Activated T-helper 1 cell treated with anti-CD3 and anti-CD28 coated beads, Interleukin-12 subunit alpha, Interleukin-12 subunit beta, Interleukin-2, Interleukin-4 antibody, amounts not matched to agents 30 ng/mL and 10 ng/mL and 1 ng/mL, durations not matched to agents 14 hours and 24 hours and 36 hours (primary cell): ENCODE measurements at places on chromosomes 5 and 9. TPM values are rescaled to one million over a fixed set of nuclear protein-coding genes. Genes with fewer than 3 reads are reported as not detected.

DNA sequence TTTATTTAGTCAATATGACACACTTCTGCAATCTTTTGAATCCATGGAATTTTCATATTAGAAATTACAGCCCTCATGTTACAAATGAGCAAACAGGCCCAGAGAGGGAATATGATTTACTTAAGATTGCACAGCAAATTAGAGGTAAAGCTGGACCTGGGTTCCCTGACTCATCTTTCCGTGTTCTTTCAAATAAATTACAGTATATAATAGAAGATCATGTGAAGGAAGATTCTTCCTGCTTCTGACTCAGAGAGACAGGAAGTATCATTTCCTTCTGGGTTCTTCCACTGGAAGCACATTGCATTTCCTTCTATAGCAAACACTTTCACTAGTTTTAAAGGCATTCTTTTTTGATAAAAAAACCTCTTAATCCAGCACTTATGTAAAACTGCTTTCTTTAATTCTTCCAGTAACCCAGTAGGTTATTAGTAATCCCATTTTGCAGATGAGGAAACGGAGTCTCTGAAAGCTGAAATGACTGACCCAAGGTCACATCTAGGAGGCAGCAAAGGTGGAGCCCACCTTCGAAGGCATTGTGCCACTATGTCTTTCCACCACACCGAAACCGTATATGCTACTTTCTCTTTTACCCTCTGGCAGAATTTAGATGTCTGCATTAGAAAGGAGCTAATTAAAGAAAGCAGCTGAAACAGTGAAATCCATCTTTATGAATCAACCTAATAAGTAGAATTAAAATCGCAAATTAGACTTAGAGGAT lies 566.7 kb upstream of the KLF4 start:
- no peak overlapping the region for H3K27ac ChIP-seq
- no peaks in the 10 kb centered on the region for H3K27me3 ChIP-seq
- H3K36me3 ChIP-seq = no peaks in the 10 kb centered on the region

DNA sequence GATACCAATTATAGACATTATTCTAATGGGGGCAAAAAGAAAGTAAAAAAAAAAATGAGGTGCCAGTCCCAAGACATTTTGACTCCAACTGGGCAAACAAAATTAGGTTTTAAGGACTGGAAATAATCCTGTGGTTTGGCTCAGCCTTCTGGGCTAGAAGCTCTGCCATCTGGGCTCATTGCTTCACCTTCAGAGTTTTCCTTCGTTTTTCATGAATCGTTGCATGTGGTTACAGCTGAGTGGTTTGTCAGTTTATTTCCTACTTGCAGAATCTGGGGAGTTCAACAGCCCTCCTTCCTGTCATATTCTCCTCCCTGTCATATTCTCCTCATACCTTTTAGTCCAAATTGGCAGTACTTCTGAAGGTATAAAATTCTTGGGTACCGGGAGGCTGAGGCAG lies 12.0 kb downstream of the UGT3A2 start:
- H3K4me3 ChIP-seq = no peak overlapping the region
- no peak overlapping the region for H3K27ac ChIP-seq
- DNase-seq = no peak
- H3K4me1 ChIP-seq = no peaks in the 10 kb centered on the region
- H3K27me3 ChIP-seq = peaks cover 10% of the 10 kb centered on the region

The ECPAS gene
- 98.9 and 110 TPM in 2 replicates for total RNA-seq

The C5orf58 gene
- total RNA-seq = not detected in 2 replicates

GRCh38 chr5:158658446-158659230 lies 441.1 kb downstream of the EBF1 start:
- DNase-seq = no peak
- H3K4me3 ChIP-seq = no peak overlapping the region
- no peaks in the 10 kb centered on the region for H3K27me3 ChIP-seq
- no peaks in the 10 kb centered on the region for H3K4me1 ChIP-seq
- no peaks in the 10 kb centered on the region for H3K36me3 ChIP-seq
- H3K27ac ChIP-seq = no peak overlapping the region

GRCh38 chr9:89810431-89810830 lies 205.6 kb downstream of the GADD45G start:
- no peak overlapping the region for H3K4me3 ChIP-seq
- no peak overlapping the region for H3K27ac ChIP-seq
- peaks cover 52% of the 10 kb centered on the region for H3K4me1 ChIP-seq
- H3K36me3 ChIP-seq = no peaks in the 10 kb centered on the region

GRCh38 chr5:997001-997474 lies 11.6 kb upstream of the NKD2 start:
- H3K4me3 ChIP-seq = peak overlapping the region; percentile 76
- peak overlapping the region; percentile 65 for H3K27ac ChIP-seq
- peaks cover 17% of the 10 kb centered on the region for H3K4me1 ChIP-seq
- peak; percentile 40 for DNase-seq

- no peak overlapping the region for H3K4me3 ChIP-seq
- no peaks in the 10 kb centered on the region for H3K36me3 ChIP-seq
These were observed 203.3 kb downstream of the SLIT3 start for GRCh38 chr5:169097374-169098326.

GRCh38 chr5:100746730-100747129 lies 156.4 kb downstream of the ST8SIA4 start:
- H3K4me1 ChIP-seq = peaks cover 11% of the 10 kb centered on the region
- DNase-seq = no peak
- peak overlapping the region; percentile 24 for H3K4me3 ChIP-seq
- peaks cover 14% of the 10 kb centered on the region for H3K27me3 ChIP-seq
- no peaks in the 10 kb centered on the region for H3K36me3 ChIP-seq

DNA sequence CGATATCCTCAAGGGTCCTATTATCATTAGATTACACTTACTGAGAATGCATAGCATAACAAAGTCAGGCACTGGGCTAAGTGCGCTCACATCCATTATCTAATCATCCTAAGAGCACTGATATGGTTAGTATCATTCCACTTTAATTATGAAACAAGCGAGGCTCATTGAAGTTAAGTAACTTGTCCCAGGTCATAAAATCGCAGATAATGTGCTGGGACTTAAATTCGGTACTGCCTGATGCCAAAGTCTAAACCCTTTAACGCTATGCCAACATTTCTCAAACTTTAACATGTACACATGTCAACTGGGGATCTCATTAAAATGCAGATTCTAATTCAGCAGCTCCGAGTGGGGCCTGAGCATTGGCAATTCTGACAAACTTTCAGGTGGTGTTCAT lies 204.7 kb downstream of the PTTG1 start:
- no peak for DNase-seq
- H3K27ac ChIP-seq = no peak overlapping the region
- no peak overlapping the region for H3K4me3 ChIP-seq
- H3K27me3 ChIP-seq = peaks cover 13% of the 10 kb centered on the region
- H3K36me3 ChIP-seq = no peaks in the 10 kb centered on the region
- H3K4me1 ChIP-seq = no peaks in the 10 kb centered on the region

The ACOT12 gene
- not detected in 2 replicates for total RNA-seq

DNA sequence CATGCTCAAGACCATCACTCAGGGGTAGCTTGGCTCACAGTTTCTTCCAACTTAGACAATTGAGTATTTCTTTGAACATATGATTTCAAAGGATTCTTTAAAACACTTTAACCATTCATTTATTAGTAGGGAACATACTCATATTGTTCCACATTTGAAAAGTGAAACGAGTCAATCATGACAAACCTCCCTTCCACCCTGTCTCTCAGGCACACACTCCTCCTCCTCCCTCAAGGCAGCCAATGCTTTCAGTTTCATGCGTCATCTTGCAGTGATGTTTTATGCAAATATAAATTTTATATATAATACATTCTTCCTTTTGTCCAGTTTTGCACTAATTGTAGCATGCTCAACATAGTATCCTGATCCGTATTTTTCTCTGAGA lies 126.0 kb upstream of the BOD1 start:
- DNase-seq = no peak
- no peaks in the 10 kb centered on the region for H3K36me3 ChIP-seq
- H3K4me3 ChIP-seq = no peak overlapping the region
- no peak overlapping the region for H3K27ac ChIP-seq

DNA sequence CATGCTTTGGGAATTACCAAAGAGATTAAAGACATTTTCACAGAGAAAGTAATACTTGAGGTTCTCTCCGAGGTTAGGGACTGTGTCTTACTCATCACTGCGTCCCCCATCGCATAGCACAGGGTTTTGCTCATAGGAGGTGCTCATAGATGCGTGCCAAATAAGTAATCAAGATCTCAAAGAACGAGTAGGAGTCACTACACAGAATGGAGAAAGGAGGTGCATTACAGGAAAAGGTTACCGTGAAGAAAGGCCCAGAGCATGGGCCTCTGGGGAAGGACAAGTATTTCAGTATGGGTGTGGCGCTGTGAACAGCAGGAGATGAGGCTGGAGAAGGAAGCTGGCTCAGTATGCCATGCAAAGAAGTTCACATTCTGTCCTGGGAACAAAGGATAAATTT lies 182.4 kb downstream of the ACTL7B start:
- DNase-seq = no peak
- H3K4me3 ChIP-seq = no peak overlapping the region
- no peaks in the 10 kb centered on the region for H3K4me1 ChIP-seq
- no peaks in the 10 kb centered on the region for H3K36me3 ChIP-seq
- no peak overlapping the region for H3K27ac ChIP-seq

DNA sequence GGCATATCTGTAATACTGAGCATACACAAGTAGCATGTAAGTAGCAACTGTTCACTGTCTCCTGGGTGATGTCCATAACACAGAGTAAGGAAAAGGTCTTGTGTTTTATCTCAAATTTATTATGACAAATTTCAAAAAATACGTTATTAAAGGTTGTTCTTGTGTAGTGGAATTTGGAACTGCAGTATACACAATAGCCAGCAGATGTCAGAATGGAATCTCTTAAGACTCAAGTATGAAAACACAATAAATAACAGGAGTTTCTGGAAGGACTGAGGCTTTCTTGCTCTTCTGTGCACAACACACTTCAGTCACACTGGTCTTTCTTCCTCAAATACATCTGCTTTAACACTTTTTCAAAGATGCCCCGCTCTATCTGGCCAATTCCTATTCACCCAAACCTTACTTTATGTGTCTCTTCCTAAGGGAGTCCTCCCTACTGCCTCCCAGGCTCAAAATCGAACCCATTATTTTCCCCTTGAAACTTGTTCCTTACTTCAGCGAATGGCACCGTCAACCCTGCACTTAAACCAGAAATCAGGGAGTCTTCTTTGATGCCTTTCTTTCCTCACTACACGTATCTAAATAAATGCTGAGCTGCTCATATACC lies 6.5 kb upstream of the FBXO10 start:
- H3K27ac ChIP-seq = no peak overlapping the region
- no peak for DNase-seq
- H3K4me1 ChIP-seq = peaks cover 25% of the 10 kb centered on the region
- H3K4me3 ChIP-seq = no peak overlapping the region
- no peaks in the 10 kb centered on the region for H3K27me3 ChIP-seq

GRCh38 chr9:34771007-34771406 lies 61.1 kb upstream of the CCL21 start:
- peaks cover 13% of the 10 kb centered on the region for H3K27me3 ChIP-seq
- H3K27ac ChIP-seq = no peak overlapping the region
- H3K4me1 ChIP-seq = peaks cover 5% of the 10 kb centered on the region
- no peaks in the 10 kb centered on the region for H3K36me3 ChIP-seq

GRCh38 chr5:178490935-178491652 lies 99.1 kb downstream of the COL23A1 start:
- no peak overlapping the region for H3K27ac ChIP-seq
- DNase-seq = no peak
- H3K27me3 ChIP-seq = no peaks in the 10 kb centered on the region
- no peak overlapping the region for H3K4me3 ChIP-seq
- no peaks in the 10 kb centered on the region for H3K36me3 ChIP-seq
- H3K4me1 ChIP-seq = no peaks in the 10 kb centered on the region

- DNase-seq = no peak
- H3K4me3 ChIP-seq = no peak overlapping the region
- no peaks in the 10 kb centered on the region for H3K36me3 ChIP-seq
- H3K27ac ChIP-seq = no peak overlapping the region
These were observed 60.0 kb upstream of the CDH6 start for GRCh38 chr5:31133488-31133887.

DNA sequence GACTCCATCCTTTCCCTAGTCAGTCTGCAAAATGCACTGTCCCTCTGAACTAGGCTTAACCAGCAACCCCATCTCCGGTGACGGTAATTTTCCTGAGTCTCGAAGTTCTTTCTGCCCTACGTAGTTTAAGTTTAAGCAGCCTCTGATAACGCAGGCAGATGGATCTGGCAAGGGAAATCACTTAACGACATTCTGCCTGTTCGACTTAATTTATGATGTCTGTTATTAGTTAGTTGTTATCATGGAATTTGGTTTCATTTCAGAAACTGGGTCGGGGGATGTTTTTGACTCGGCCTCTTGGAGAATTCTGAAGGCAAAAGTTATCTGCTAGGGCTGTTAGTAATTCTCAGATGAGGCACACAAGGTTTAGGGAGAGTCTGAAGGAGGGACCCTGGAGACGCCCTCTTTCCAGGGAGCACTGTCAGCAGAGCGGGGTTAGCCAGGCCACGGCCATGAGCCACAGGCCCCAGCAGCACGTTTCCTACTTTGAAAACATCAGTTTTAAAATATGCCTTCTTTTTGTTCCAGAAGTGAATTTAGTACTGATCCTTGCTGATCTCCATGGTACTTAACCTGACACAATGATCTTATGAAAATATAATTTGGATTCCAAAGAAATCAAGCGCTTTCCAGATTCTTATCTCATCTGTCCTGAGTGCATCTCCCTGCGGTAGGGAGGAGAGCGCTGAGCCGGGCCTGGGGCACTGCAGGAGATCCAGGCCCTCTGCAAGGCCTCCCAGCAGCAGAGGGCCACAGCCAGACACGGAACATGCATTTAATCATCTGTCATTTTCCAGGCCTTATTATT lies 171.0 kb upstream of the OTULINL start:
- H3K4me3 ChIP-seq = no peak overlapping the region
- H3K36me3 ChIP-seq = peaks cover 3% of the 10 kb centered on the region
- DNase-seq = no peak
- H3K27ac ChIP-seq = no peak overlapping the region

GRCh38 chr9:83999141-83999918 lies 18.7 kb downstream of the RMI1 start:
- H3K36me3 ChIP-seq = peaks cover 19% of the 10 kb centered on the region
- DNase-seq = no peak
- no peak overlapping the region for H3K4me3 ChIP-seq

GRCh38 chr9:109101810-109102209 lies 17.9 kb downstream of the TMEM245 start:
- H3K4me3 ChIP-seq = peak overlapping the region; percentile 46
- H3K27ac ChIP-seq = peak overlapping the region; percentile 73
- H3K36me3 ChIP-seq = peaks cover 47% of the 10 kb centered on the region
- peaks cover 65% of the 10 kb centered on the region for H3K4me1 ChIP-seq
- no peaks in the 10 kb centered on the region for H3K27me3 ChIP-seq
- DNase-seq = peak; percentile 14
